ENCODE measurements at places on chromosomes 2 and 18.

- no peak for DNase-seq
Measured at GRCh38 chr2:85154048-85154753, 21.0 kb downstream of the TCF7L1 start.

DNA sequence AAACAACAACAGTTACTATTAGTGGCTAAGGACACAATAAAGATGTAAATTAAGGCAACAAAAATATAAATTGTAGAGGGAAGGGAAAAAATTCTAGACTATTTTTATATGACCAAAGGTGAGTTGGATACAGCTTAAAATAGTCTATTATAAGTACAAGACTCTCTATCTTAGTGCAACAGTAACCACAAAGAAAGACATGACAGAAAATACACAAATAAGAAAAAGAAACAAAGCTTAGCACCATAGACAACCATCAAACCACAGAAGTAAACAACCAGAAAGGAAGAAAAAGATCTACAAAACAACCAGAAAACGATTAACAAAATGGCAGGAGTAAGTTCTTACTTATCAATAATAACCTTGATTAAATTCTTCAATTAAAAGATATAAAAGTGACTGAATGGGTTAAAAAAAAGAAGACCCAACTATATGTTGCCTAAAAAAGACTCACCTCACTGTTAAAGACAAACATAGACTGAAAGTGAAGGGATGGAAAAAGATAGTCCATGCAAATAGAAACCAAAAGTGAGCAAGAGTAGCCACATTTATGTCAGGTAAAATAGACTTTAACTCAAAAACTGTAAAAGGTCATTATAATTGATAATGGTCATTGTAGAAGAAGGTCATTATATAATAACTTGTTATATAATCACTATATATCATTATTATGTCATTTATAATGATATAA, 62.5 kb downstream of the USP40 start:
- no peak for DNase-seq

DNA sequence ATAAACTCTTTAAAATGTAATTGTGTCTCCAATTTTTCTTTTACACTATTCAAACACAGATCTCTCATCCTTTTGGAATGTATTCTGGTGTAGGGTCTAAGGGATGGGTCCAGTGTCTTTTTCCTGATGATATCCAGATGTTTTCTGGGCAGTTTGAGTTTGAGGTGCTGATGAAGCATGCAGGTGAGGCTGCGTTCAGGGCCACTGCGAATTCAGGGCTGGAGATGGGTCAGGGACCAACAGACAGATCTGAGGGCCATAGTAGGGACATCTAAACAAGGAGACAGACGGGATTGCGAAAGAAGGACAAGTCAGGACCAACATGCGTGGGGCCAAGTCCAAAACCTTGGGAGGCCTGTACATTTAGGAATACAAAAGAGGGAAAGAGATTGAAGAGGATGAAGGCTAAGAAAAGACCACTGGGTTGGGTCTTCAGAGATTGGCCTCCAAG, 70.2 kb downstream of the ACAA2 start:
- no peak for DNase-seq

GRCh38 chr2:145728511-145728910, 1208.6 kb upstream of the ZEB2 start:
- no peak for DNase-seq

DNA sequence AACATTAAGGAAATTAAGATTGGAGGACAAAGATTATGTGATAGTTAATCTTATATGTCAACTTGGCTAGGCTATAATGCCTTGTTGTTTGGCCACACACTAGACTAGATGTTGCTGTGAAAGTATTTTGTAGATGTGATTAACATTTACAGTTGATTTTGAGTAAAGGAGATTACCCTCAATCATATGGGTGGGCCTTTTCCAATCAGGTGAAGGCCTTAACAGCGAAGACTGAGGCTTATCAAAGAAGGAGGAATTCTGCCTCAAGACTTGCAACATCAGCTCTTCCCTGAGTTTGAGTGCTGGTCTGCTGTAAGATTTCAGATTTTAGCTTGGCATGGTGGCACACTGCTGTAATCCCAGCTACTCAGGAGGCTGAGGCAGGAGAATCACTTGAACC, 250.3 kb downstream of the CDH20 start:
- no peak for DNase-seq

- DNase-seq, result no peak
Measured at GRCh38 chr2:46722142-46722541, 193.5 kb downstream of the MCFD2 start.

- DNase-seq, result no peak
Measured at GRCh38 chr2:206287197-206287596, 12.7 kb downstream of the ZDBF2 start.

DNA sequence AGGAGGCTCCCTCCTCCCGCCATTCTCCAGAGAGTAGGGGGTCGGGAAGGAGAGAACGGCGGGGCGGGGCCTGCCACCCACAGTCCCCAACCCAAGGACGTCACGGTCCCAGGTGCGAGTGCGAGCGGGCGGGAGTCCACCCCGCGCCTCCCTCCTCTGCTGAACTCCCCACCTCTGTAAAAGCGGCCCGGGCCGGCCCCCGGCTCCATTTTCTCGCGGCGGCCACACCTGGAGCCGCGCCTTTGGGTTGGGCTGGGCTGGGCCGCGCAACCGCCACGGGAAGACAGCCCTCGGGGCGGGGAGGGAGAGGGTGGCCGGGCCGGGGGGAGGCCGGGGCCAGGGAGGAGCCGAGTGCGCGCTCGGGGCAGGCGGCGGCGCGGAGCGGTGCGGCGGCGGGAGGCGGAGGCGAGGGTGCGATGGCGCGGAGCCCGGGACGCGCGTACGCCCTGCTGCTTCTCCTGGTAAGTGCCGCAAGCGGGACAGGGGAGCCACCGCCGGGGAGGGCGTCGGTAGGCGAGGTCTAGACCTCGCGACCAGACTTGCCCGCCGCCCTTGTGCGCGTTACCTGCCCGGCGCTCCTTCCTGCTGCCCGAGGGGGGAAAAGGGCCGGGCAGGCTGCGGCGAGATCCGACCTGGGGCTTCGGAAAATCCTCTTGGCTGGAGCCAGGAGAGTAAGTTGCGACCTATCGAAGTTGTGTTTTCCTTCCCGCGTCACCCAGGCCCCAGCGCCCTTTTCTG, at the start of gene DSG2:
Gene DSG2, plus strand, starts transcription at position 342 of the 738 bp plus-strand sequence. Its CDS starts 75 bp downstream, at position 417.
- DNase-seq, result peak; percentile 68

DNA sequence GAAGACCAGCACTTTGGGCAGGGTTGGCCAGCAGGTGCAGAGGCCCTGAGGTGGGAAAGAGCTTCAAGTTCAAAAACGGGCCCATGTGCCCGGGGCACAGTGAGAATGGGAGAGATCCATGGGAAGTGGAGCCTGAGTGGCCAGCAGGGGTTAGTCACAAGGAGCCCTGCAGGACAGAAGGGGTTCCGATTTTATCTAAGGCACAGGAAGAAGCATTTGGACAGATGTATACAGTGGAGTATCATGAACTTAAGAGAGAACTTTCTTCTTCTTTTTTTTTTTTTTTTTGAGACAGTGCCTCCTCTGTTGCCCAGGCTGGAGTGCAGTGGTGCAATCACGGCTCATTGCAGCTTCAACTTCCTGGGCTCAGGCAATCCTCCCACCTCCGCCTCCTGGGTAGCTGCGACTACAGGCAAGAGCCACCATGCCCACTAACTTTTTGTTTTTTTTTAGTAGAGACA, 24.0 kb downstream of the WIPF1 start:
- no peak for DNase-seq

DNA sequence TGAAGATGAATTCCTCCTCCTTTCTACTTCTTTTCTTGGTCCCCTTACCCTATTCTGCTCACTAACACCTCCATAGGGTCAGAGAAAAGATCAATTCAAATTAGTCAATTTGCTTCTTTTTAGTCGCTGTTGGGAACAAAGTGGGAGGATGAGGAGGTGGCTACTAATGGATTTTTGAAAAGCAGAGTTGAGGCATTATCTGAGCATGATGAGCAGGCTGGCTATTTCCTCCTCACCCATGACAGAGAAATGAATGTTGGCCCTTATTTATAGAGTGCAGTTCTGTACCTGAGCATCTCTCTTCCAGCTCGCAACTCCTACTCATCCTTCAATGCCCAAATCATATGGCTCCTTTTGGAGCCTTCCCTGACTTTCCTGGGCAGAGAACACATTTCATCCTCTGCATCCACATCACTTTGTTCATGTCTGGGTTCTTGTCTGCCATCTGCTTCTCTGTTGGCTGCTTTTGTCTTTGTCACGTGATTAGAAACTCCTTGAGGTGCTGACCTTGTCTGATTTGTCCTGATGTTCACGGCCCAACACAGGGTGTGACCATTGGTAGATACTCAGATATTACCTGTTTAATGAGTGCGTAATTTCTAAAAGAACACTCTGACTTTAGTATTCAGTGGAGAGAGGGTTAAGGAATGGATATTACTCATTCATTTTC, 45.9 kb downstream of the CYRIA start:
- DNase-seq, result no peak

DNA sequence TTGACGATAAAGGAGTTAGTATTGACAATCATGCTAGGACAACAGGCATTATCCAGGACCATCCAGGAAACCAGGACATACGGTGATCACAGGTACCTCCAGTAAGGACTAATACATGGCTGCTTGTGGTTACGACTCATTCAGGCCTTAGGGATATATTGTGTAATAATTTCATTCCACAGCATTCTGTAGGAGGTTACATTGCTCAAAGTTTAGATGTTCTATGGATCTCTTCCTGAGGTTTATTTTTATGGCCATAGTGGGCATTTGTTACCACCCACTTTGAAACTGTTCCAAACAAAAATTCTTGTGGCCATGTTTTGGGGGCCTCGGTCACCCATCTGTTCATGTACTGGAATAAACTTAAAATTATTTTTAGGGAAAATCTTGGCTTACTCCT, 431.6 kb downstream of the METTL4 start:
- DNase-seq, result no peak

Data from liver (tissue), 10 donors.